Bronchial epithelial cell (primary cell): ENCODE measurements at places on chromosomes 5 and 9. TPM values are rescaled to one million over a fixed set of nuclear protein-coding genes. Genes with fewer than 3 reads are reported as not detected.

DNA sequence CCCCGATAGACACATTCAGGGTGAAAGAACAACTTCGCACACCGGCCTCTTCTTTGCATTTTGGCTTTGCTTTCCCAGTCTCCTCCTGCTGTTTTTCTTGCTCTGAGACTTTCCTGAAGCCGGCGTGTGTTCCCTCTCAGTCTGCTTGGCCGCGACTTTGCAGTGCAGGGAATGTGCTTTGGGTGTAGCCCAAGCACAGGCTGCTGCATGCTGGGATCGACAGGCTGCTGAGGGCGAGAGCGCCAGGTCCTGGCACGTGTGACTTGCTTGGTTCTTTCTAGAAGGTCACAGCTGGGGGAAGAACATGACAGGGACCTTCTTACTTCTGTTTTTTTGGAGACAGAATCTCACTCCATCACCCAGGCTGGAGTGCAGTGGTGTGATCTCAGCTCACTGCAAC is 40.6 kb downstream of the TENT4A start:
- no peak for DNase-seq

DNA sequence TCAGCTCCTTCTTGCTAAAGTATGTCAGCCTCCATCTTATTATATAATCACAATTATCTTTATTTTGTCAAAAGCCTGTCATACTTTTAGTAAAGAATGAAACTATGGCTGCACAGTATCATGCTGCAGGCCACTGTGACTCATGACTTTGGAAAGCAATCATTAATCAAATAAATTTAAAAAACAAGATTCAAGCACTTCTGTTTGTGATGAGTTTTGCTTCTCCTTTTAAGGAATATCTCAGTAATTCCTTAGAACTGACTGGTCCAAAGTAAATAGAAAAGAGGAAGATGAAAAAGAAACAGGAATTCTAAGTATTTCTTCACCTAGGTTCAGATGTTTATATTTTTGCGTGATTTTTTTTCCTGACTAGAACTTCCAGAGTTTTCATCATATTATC is 83.1 kb downstream of the EDIL3 start:
- peak; percentile 63 for DNase-seq

DNA sequence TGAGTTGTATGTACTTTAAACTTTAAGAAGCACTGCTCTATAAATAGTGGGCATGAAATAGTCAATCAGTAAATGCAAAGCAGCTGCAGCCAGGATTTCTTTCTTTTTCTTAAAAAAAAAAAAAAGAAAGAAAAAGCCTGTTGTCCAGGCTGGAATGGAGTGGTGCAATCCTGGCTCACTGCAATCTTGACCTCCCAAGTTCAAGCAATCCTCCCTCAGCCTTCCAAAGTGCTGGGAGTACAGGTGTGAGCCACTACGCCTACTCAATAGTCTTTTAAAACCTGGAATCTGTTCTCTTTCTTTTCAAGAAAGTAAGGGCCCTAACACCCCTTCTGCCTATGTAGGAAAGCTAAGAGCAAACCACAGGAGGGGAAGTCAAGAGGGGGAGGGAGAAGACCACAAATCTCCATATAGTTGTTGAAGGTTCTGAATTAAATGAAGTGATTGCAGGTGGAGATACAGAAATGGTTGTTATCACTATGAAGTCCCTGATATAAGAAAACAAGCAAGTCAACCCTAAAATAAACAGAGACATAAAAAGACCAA is 20.6 kb upstream of the TPD52L3 start:
- no peak for DNase-seq

LCP2 gene
- not detected in 2 replicates for total RNA-seq

POU5F2 gene
- total RNA-seq: 0.53 and 0.64 TPM in 2 replicates

DNA sequence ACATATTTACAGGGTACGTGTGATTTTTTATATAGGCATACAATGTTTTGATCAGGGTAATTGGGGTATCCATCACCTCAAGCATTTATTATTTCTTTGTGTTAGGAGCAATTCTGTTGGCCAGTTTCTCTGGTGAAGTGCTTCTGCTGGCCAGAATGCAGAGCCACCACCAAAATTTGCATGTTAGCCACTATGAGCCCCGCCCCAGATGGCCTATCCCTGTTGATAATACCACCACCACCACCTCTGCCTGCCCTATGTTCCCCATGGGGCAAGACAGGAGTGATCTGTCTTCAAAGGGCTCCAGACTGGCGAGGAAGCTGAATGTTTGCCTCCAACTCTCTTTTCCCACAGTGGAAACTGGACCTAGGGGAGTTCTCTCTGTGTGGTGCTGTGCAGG is 26.0 kb upstream of the JAK2 start:
- no peak for DNase-seq
